Hair follicle dermal papilla cell (primary cell): ENCODE measurements at places on chromosomes 3 and 15. TPM values are rescaled to one million over a fixed set of nuclear protein-coding genes. Genes with fewer than 3 reads are reported as not detected.

Gene UQCC5
- total RNA-seq: 1.9 and 2.9 TPM in 2 replicates

Gene CELF6
- total RNA-seq: 0.16 and 0.36 TPM in 2 replicates

Gene MKRN3
- 0.85 TPM in 1 of 2 replicates, not detected in the other for total RNA-seq

Gene CHAC1
- 12.0 and 12.3 TPM in 2 replicates for total RNA-seq

Gene FBXL2
- total RNA-seq: 21.3 and 25.3 TPM in 2 replicates

Gene SNTN
- total RNA-seq: not detected in 2 replicates

Gene ROPN1
- not detected in 2 replicates for total RNA-seq

Gene PIGX
- 15.7 and 18.1 TPM in 2 replicates for total RNA-seq

Gene NAALADL2
- 19.9 and 30.5 TPM in 2 replicates for total RNA-seq

Gene NPAP1
- not detected in 2 replicates for total RNA-seq

Gene FES
- total RNA-seq: 11.7 and 16.0 TPM in 2 replicates

Gene SELENOK
- total RNA-seq: 11.8 and 12.1 TPM in 2 replicates

Gene MOBP
- total RNA-seq: not detected in 2 replicates

Gene SCAANT1
- total RNA-seq: not detected in 2 replicates

Gene NECTIN3
- 123 and 136 TPM in 2 replicates for total RNA-seq

Gene PCOLCE2
- 0.97 and 1.3 TPM in 2 replicates for total RNA-seq

Gene LYSMD4
- 6.1 and 11.4 TPM in 2 replicates for total RNA-seq

Gene ARL8B
- total RNA-seq: 58.7 and 86.7 TPM in 2 replicates

Gene BTLA
- total RNA-seq: under 0.01 TPM in 1 of 2 replicates, not detected in the other

Gene KAT2B
- total RNA-seq: 13.8 and 14.4 TPM in 2 replicates
